ENCODE measurements at places on chromosomes 3 and 15.

- no peak for DNase-seq
Measured at GRCh38 chr3:157294491-157294890, 134.5 kb upstream of the CCNL1 start.

GRCh38 chr15:62619526-62619925 lies 423.0 kb upstream of the TPM1 start:
- DNase-seq, result no peak

GRCh38 chr15:29102911-29103823 lies 166.5 kb downstream of the NSMCE3 start:
- no peak for DNase-seq

GRCh38 chr15:67415181-67415580 lies 105.8 kb upstream of the C15orf61 start:
- no peak for DNase-seq

GRCh38 chr3:152213938-152214337 lies 54.8 kb upstream of the MBNL1 start:
- DNase-seq, result no peak

DNA sequence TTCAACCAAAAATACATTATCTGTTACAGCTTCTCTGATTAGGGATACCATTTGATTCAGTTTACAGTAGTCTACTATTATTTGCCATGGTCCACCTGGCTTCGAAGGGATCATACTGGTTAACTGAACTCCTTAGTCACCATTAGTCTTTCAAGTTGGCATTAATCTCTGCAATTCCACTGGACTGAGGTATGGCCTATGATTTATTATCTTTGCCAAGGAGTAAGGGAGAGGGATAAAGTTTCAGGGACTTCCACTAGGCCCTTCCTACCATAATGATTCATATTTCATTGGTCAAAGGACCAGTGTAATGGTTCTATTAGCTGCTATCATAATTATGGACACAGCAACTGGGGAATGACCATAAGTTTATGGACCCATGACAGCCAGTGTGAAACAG lies 7.3 kb upstream of the CMSS1 start:
- DNase-seq, result no peak
